ENCODE measurements at places on chromosomes 7 and 10. TPM values are rescaled to one million over a fixed set of nuclear protein-coding genes. Genes with fewer than 3 reads are reported as not detected.

The OGDHL gene
- total RNA-seq: 0.13 TPM

The MCM10 gene
- 21.3 TPM for total RNA-seq

The CFAP69 gene
- 3.3 TPM for total RNA-seq

The TPK1 gene
- 3.1 TPM for total RNA-seq

The WNT2 gene
- not detected for total RNA-seq

The UTF1 gene
- not detected for total RNA-seq

The CPED1 gene
- total RNA-seq: not detected

The MACC1 gene
- total RNA-seq: not detected

The LHPP gene
- total RNA-seq: 12.3 TPM

The DPYSL4 gene
- 16.7 TPM for total RNA-seq

The BMS1 gene
- 27.2 TPM for total RNA-seq

The PPA1 gene
- 236 TPM for total RNA-seq

The FGFR2 gene
- total RNA-seq: 0.28 TPM

The LRRC61 gene
- 0.20 TPM for total RNA-seq

The ASB10 gene
- total RNA-seq: not detected

The TCF7L2 gene
- 15.7 TPM for total RNA-seq

The GLI3 gene
- 0.08 TPM for total RNA-seq

The ZNF438 gene
- total RNA-seq: 1.7 TPM

The COL28A1 gene
- 0.60 TPM for total RNA-seq

The IDI2 gene
- total RNA-seq: not detected

The ZNF239 gene
- 2.3 TPM for total RNA-seq

The MALRD1 gene
- not detected for total RNA-seq

The GIMAP8 gene
- total RNA-seq: not detected

The RPEL1 gene
- total RNA-seq: 0.09 TPM

The STEAP2 gene
- total RNA-seq: 4.2 TPM

The SPDYE9 gene
- total RNA-seq: not detected

The TMEM270 gene
- not detected for total RNA-seq
